ENCODE measurements at places on chromosomes 6 and 20.

DNA sequence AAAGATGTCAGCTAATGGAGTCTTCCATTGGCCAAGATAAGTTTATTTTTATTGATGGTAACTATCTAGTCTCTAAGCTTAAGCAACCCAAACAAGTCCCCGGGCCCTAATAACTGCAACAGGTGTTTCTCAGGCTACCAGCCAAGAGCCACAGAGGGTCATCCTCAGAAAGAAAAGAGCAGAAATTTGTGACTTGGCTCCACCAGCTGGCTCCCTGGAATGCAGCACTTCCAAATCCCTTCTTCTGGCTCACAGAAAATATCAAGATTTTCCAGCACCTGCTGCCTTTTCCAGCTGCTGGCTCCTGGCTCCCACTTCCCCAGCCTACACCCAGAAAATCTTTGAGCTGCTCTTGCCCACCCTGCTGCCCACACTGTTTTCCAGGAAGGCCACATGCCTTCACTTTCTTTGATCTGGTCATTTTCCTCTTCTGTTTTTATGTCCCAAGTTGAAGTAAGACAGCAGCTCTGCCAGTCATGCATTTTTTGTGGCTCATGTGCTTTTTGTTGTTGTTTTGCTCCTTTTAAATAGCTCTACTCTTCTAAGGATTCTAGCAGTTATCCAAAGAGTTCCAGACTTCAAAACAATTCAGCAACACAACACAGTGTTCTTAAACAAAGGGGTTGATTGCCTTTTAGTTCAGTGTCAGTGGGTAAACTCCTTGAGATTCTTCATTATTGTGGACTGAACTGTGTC lies 151.0 kb upstream of the SMLR1 start:
- DNase-seq = no peak

GRCh38 chr20:16535277-16535676 lies 38.0 kb downstream of the KIF16B start:
- DNase-seq = no peak

GRCh38 chr6:73746787-73747186 lies 50.8 kb downstream of the CD109 start:
- DNase-seq = no peak

GRCh38 chr6:13415283-13415682 lies 72.1 kb downstream of the GFOD1 start:
- DNase-seq = no peak

- no peak for DNase-seq
These were observed 52.3 kb downstream of the SLC22A3 start for GRCh38 chr6:160400446-160400845.

DNA sequence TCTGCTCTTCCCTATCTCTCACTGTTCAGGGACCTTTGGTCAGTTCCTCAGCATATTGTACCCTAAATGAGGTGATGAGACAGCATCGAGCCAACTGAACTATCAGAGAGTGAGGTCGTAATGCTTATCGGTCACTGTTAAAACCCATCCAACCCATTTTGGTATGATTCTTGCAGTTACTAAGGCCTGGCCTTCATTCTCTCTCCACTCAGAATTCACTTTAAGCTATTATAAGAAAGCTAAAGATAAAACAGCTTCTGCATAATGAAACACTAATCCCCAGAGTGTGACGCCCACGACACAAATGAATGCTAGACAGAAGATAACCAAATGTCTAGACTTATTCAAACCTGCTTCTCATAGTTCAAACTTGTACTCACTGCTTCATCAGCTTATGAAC lies 175.8 kb downstream of the GMPR start:
- no peak for DNase-seq

- no peak for DNase-seq
These were observed 14.1 kb upstream of the CPNE5 start for GRCh38 chr6:36853325-36853724.

DNA sequence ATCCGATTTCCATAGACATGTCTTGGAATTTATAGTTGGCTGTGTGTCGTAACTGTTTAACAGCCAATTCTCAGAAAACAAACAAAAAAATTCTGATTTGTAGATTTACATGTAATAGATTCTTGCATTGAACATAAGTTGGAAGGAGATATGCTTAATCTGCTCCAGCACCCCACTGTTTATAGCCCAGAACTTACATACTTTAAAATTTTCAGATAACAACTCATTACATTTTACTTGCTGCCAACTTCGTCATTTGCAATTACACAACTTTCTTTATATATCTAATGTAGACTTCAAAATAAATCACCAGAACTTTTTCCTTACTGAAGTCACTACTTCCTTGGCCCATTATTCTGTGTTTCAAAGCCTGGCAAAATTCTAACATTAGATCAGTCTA lies 472.3 kb upstream of the EYS start:
- no peak for DNase-seq

- no peak for DNase-seq
These were observed 15.3 kb upstream of the NINL start for GRCh38 chr20:25600632-25601031.

- DNase-seq = no peak
These were observed 135.5 kb downstream of the MYLK4 start for GRCh38 chr6:2615251-2615650.

DNA sequence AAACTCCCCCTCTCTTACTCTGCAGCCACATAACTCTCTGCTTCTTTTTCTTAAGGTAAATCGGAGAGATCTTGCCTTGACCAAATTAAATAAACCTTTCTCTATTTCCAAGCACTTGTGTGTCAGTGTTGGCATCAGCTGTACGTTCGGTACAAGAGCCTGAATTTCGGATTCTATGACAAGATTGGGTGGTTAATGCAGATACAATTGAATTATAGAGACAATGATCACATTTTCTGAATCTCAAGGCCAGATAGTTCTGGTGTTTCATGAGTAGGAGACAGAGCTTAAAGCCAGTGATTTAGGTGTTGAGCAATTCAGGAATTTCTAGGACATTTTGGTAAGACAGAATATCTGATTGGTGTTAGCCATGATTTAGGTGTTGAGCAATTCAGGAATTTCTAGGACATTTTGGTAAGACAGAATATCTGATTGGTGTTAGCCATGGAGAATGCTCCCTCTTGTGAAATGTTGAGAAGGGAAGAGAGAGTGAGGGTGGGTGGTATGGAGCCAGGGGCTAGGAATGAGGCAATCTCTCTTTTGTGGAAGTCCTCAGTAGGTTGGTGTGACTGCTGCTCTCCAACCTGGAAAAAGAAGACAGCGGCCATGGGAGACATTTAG lies 5.1 kb downstream of the SPINT3 start:
- no peak for DNase-seq

- no peak for DNase-seq
These were observed 13.6 kb downstream of the STMND1 start for GRCh38 chr6:17115251-17116116.

DNA sequence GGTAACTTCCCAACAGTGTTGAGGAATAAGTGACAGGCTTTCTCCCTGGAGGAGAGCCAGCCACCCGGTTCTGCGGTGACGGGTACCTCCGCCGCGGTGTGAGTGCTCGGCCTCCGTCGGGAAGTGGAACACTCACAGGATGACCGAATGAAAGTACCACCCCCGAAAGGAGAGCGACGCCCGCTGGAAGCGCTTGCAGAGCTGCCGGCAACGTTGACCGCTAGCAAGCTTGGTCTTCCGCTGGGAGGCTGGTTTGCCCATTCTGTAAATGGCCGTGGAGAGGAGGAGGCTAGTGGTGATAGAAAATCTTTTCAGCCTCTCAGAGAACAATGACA lies 614 bp upstream of the TMEM242 start:
- no peak for DNase-seq

GRCh38 chr20:10861619-10862018 lies 187.8 kb upstream of the JAG1 start:
- DNase-seq = no peak

DNA sequence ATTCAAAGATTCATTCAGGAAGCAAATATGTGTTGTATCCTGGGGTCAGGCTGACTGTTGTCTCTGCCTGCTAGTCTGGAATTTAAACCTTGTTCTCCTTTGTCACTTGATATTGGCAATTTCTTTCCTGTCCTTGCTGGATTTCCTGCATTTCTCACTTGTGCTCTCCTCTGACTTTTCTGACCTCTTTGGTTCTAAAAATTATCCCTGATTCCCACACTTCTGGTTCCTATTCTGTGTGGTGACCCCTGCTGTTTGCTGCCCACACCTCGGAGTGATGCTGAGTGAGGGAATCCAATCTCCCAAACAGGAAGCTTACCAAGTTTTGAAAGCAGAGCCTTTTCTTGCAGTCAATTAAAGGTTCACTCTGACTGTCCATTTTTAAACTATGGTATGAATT lies 345.3 kb downstream of the CDKAL1 start:
- DNase-seq = no peak

DNA sequence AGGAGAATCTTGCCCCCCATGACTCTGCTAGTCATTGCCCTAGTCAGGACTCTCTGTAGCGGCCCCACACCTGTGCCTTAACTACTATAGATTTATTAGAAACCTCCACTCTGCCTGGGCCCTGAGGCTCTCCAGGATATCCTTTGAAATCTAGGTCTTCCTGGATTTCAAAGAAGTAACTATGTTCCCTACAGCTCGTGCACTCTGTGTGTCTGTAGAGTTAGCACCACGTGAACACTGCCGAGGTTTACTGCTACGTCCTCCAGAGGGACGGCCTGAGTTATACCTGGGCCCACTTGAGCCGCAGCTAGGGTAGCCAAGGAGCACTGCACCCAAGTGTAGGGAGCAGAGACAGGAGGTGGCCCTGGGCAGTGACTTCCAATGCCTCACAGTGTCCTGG lies 19.8 kb downstream of the GLP1R start:
- no peak for DNase-seq

DNA sequence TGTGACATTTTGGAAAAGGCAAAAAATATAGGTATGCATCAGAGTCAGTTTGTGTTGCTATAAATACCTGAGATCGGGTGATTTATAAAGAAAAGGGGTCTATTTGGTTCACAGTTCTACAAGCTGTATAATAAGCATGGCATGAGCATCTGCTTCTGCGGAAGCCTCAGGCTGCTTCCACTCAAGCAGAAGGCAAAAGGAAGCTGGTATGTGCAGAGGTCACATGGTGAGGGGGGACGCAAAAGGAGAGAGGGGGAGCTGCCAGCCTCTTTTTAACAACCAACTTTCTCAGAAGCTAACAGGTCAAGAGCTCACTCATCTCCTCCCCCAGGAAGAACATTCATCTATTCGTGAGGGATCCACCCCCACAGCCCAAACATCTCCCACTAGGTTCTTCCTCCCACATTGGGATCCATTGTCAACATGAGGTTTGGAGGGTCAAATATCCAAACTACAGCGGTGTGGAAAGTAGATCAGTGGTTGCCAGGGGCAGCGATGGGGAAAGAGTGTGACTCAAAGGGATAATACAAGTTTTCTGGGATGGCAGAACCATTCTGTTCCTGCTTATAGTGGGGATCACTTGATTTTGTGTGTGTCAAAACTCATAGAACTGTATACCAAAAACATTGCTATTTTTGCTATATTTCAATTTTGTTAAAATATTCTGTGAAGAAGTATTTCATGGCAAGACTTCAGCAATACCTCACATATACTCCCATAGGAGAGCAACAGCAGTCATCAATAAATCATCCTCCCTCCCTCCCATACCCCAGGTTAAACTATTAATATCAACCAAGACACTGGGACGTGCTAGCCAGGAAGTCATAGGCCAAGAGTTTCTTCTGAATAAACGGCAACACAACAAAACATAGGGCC lies 9.9 kb upstream of the FAM50B start:
- no peak for DNase-seq

GRCh38 chr6:11812439-11812838 lies 33.8 kb upstream of the ADTRP start:
- DNase-seq = no peak

- DNase-seq = no peak
These were observed 841.2 kb upstream of the FLRT3 start for GRCh38 chr20:15178581-15178980.

- no peak for DNase-seq
These were observed 13.0 kb downstream of the TMEM181 start for GRCh38 chr6:158572653-158573541.

DNA sequence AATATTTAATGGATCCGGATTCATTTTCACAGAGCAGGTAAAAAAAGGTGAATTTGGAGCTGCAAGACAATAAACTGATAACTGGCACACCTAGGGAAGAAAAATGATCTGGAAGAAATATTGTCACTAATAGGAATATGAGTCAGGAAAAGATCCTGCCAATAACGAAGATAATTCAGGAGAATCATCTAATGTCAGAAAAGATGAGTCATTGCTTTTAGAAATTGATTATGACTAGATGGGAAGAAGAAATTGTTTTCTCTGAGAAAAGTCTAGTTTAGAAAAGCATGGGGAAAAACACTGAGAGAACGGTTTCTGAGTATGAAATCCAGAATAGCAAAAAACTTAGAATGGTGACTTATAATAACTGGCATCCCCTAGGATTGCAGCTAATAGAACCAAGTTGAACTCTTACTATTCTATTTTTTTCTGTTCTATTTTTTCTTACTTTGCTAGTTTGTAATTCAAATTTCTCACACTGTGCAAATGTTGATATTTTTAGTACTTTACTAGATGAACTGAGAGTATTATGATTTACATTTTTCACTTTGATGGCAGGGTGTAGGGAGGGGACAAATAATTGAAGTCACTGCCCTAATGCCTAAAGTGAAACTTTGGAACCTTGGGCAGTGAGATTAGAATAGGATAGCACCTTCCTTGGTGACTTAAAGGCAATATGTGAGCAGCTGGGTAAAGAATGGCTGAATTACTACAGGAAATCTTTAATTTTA lies 38.2 kb upstream of the SUPT3H start:
- DNase-seq = no peak

GRCh38 chr20:11429168-11429567 lies 488.5 kb upstream of the BTBD3 start:
- no peak for DNase-seq

- DNase-seq = no peak
These were observed 46.8 kb downstream of the DSTN start for GRCh38 chr20:17616480-17617211.

GRCh38 chr6:142307963-142308748 lies 6.3 kb downstream of the ADGRG6 start:
- no peak for DNase-seq

- no peak for DNase-seq
These were observed 1022.2 kb upstream of the GJE1 start for GRCh38 chr6:141110481-141110880.

DNA sequence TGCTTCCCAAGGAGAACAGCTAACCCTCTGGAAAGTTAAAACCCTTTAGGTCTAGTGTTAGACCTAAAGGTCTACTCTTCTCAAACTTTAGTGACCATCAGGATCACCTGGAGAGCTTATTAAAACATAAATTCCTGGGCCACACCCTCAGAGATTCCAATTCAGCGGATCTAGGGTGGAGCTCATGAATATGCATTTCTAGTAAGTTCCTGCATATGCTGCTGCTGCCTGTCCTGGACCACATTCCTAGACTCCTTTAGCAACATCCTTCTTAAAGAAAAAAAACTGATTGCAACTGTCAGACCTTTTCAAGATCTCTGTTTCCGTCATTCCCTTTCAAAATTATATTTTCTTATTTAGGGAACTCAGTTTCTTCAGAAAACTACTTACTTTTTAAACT lies 31.2 kb downstream of the SNAP25 start:
- DNase-seq = no peak

- no peak for DNase-seq
These were observed 112.8 kb upstream of the TSHZ2 start for GRCh38 chr20:52859156-52859876.

Data from nucleus accumbens (tissue), 56 donors.